ENCODE measurements at places on chromosomes 7 and 10.

- DNase-seq: peak; percentile 97
Observed at GRCh38 chr10:48634198-48634983, 29.5 kb upstream of the ARHGAP22 start.

DNA sequence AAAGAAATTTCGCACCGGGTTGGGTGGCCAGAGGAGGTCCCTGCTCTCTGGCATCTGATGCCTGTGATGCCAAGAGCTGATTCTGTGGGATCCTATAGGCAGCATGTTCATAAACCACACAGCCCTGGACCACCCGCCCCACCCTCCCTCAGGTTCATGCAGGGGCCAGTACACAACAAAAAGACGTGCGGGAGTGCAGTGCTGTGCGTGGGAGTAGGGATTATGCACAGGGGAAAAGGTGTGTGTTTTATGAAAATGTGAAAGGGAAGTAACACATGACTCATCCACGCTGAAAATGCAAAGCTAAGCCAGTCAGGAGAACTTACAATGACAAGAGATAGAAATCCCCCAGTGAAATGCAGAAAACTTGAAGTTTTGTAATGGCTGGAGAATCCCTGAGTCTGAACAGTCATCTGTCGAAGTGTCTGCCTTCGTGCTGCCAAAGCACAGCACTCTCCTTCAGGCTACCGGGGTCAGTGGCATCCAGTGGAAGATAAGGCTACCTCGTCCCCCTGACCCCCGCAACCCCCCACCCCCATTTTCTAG, 1.1 kb downstream of the KIAA1217 start:
- DNase-seq: peak; percentile 78

- DNase-seq: no peak
Observed at GRCh38 chr10:112738606-112739591, 211.1 kb upstream of the TCF7L2 start.

DNA sequence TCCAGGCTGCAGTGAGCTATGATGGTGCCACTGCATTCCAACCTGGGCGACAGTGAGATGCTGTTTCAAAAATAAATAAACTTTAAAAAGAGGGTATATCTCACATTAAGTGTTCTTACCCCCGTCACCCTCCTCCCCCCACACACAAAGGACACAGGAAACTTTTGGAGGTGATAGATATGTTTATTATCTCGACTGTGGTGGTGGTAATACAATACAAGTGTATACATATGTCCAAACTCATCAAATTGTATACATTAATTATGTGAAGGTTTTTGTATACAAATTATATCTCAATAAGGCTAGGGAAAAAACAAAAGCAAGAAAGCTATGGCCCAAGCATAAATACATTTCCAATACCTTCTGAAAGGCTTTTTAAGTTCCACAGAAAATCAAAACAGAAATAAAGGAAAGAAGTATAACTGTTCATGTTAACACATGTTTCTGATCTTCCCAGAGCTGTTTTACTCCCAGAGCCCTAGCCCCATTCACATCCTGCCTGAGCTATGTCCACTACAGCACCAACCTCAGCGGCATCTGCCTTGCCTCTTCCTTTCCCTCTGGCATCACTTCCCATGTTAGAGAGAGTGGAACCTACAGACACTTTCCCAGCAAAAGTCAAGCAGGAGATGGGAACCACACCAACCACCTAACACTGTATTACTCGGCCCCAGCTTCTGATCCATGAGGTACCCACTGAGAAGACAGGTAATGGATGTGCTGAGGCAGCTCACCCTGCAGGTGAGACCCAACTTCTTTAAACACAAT, 48.1 kb downstream of the SGMS1 start:
- DNase-seq: no peak

DNA sequence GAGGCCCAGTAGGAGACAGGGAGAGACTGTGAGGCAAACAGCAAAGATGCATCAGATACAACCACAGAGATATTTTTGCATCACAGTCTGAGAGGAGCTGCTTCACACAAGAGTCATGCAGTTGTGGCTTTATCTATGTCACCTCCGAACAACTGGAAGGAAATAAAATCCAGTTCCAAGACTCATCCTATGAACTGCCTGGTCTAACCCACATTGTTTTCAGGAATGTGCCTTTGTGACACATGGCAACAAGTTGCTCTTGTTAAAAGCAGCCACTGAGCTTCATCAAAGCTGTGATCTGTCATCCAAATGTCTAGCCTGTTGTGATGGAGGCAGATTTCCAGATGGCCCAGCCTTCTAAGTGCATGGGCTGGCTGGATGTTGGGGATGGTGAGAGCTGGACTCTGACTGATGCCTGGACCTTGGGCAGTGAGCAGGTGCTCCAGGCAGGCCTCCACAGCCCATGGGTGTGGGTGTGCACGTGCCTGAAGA, 255.0 kb downstream of the BMPER start:
- peak; percentile 97 for DNase-seq

DNA sequence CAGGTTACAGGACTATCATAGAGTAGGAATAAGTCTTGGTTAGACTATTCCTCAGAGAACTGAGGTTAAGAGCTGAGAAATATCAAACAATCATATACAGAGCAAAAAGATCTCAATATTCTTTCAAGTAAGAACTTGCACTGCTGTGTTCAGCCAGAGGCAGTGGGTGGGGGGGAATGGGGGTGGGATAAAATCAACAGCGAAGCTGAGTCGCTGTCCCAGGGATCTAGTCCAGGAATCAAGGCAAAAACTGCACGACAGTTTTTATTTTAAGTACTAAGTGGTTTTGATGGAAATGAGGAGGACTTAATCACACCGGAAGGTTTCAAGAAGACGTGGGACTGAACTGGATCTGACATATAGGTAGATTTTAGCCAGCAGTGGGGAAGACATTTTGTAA, 159.1 kb downstream of the SRPK2 start:
- DNase-seq: no peak

DNA sequence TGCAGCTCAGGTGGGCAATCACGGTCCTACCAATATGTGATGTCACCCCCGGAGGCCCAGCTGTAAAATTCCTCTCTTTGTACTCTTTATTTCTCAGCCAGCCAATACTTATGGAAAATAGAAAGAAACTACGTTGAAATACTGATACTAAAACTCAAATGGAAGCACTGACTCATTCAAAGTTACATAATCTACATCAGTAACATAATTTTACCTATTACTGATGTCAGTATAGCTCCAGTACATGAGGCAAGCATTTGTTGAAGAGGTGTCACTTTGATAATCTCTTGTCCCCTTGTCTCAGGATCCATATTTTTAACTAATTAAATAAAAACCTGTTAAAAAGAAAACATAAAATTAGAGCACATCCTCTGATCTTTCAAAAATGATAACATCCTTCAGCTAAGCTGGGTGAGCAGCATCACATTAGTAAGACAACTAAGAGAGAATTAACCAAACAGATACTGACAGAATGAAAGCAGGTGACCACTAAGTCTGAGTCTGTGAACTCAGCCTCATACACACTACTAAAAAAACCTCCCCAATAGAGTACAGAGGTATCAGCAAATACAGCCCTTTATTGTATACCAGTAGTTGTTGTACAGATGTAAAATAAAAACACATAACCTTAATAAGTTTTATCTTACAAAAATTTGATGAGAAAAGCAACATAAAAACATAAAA, 17.6 kb downstream of the SLC25A40 start:
- DNase-seq: no peak

DNA sequence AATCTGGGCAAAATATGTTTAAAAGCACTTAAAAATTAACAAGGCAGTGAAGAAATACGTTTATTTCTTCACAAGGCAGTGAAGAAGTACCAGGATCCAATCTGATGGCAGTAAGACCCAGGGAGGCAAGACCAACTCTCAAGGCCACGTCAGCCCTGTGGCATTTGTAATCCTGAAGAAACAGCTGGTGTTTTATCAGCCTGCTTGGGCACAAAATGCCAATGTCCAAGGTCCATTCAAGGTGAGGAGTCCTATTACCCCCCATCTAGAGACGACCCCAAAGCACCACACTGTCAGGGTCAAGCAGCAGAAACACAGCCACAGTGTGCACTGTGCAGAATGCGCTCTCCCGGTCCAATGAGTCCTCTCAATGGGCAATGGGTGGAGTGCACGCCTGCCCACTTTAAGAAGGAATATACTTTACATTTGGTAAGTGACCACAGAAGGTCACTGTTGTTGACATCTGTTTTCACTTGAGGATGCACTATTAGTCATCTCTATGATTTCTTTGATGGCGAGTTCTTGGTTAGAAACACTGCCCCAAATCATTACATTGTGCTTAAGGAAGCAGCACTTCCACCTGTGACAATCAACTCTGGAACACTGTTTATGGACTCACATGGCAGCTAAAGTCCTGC, 12.8 kb downstream of the CPXM2 start:
- DNase-seq: peak; percentile 52

- no peak for DNase-seq
Observed at GRCh38 chr10:89645742-89646172, 715 bp upstream of the PANK1 start.

DNA sequence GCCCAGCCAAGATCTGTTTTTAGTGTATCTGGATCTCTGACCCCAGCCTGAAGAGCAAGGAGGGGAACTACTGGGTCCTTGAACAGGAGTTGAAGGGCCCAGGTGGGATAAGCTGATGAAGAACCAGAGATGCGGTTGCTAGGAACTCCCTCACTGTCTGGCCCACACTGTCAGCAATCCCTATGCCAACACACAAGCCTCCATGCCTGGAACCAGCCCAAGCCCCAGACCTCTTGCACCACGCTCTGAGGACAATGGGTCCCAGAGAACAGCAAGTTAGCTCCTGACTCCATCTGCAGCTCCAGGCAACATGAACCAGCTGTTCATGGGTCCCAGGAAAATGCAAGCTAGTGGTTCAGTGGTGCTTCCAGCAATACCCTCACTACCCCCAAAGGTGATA, 2.4 kb downstream of the NAT16 start:
- no peak for DNase-seq

DNA sequence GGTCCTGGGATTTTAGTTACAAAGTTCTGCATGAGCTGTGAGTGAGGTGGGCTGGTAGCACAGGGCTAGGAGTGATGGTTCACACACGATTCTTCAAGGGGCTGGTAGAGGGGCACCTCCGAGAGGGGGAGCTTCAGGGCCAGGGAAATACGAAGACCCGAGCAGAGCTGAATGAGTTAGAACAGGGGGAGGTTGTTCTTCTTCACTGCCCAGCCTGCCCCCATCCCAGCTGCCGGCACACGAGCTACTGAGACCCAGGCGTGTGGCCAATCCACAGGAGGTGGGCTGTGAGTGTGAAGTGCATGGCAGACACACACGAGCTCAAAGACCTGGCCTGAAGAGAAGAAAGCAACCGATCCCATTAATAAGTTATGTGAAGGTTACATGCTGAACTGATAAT, 256.2 kb upstream of the ZNF32 start:
- no peak for DNase-seq

- DNase-seq: no peak
Observed at GRCh38 chr10:117417196-117417595, 42.0 kb upstream of the PDZD8 start.

- peak; percentile 30 for DNase-seq
Observed at GRCh38 chr10:77537720-77538373, 99.8 kb downstream of the KCNMA1 start.

DNA sequence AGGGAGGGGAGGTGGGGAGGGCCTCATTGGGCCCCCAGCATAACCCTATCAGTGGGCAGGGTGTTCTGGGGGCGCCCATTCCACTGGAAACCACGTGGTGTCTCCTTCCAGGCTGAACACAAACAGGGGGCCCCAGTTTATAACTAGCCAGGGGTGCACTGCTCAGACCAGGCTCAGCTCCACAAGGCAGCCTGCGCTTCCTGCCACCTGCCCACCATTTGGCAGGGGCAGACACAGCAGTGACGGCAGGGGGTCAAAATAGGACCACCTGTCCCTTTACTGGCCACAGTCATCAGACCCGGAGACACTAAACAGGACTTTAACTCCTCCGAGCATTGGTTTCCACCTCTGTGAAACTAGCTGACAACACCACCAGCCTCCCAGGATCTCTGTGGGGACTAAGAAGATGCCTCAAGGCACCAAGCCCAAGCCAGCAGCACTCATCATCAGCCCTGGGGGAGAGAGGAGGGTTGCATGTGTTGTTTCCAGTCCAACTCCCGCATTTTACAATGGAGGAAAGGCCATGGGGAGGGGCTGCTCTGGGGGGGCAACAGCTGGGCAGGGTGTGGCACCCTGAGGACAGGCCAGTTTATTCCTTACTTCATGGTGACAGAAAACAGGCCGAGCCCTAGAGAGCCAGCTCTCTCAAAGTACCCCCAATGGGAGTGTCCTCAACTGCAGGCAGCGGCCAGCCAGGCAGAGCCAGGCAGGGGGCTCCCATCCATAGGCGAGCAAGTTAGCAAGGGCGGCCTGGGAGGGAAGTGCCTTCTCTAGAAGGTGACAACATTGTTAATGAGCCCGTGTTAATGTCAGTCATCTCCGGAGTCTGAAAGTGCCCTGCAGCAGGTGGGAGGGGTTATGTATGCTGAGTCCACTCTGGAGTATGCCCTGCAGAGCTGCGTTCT, 127.6 kb downstream of the TNS3 start:
- DNase-seq: peak; percentile 67

DNA sequence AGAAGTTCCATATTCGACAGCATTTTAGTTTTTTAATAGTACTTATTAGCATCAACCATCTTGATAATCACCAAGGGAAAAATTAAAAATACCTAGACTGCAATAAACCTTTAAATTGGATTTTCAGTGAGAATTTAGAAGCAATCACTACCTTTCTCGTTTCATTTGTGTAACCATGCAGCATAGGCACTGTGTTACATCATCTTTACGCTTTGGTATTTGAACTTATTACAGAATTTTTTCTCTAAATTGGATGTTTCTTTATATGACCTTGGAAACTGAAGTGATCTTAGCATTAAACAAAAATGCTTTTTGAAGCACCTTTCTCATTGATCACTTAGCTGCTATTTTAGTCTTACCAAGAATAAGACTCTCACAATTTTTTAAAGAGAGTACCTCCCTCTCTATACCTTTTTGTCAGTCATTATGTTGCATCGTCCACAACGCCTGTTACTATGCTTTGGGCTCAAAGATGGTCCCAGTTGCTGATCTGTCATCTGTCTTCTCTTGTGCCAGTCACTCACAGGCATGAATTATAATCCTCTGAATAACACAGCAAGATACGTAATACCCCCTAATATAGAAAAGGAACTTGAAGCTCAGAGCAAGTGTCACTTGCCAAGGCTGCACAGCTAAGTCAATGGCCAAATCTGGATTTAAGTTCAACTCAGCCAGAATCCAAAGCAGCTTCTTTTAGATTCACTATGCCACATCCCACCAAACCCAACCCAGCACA, 19.6 kb upstream of the ASCC1 start:
- DNase-seq: no peak

- DNase-seq: no peak
Observed at GRCh38 chr7:149409895-149410294, 51.0 kb downstream of the ZNF777 start.

All from GM23248 (cell line).